ENCODE measurements at places on chromosomes 11 and 22. TPM values are rescaled to one million over a fixed set of nuclear protein-coding genes. Genes with fewer than 3 reads are reported as not detected.

The PARVG gene
- total RNA-seq, result 146 TPM

DNA sequence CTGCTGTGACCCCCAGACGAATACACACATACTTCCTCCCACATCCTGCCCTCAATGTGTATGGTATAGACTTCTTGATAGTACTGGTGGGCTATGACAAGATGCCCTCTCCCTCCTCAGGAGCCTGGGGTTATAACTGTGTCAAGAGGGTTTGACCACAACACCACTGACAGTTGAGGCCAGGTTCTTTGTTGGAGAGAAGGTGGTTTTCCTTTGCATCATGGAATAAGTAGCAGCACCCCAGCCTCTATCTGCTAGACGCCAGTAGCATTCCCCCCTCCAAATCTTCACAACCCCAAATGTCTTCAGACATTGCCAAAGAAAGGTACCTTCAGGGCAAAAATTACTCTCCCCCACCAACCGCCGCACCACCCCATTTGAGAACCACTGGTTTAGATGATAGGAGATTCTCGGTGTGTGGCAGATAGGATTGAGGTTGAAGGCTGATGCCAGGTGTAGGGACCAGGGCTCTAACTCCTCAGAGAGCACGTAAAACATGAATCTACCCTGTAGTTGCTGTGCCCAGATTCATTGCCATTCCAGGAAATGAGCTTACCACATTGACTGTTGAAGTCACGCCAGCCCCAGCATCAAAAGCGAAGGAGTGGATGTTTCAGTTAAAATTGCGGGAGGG, 5.5 kb upstream of the MYO18B start:
- peak; percentile 86 for DNase-seq

GRCh38 chr11:86810288-86810687, 9.9 kb downstream of the PRSS23 start:
- no peak for DNase-seq

DNA sequence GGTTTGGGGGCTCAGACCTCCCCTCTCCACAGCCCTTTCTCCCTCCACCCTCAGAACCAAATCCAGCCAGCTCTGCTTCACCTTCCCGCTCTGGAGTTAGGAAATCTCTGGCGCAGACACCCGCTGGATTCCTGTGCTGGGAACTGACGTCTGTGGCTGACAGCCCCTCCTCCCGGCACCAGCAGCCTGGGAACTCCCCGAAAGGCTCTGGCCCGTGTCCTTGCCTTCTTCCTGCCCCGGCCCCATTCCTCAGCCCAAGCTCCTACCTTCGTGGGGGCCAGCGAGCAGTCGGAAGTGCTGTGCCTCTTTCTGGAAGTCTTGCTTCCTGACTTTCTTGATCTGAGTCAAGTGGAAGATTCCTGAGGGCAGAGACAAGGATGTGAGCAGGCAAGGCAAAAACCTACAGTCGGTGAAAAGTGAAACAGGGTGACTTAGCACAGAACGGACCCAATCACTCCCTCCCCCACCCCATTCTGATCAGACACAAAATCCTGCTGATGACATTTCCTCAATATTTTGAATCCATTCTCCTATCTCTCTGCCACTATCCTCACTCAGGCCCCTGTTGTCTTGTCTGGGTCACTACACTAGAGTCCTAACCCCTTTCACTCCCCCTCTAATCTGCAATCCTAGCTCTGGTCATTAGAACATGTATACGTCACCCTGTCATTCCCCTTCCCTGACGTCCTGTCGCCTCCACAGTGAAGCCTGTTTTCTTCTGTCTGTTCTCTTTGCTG, 34.1 kb downstream of the CHRDL2 start:
- no peak for DNase-seq

Data from activated CD4-positive, alpha-beta T cell treated with anti-CD3 and anti-CD28 coated beads, Interleukin-2, amount 10 ng/mL, durations not matched to agents 7 days and 5 days (primary cell).